Lower lobe of right lung (tissue), 2 donors: ENCODE measurements at places on chromosomes 4 and X. TPM values are rescaled to one million over a fixed set of nuclear protein-coding genes. Genes with fewer than 3 reads are reported as not detected.

Gene PYURF
- 57.6 TPM for total RNA-seq

Gene PITX2
- not detected for total RNA-seq

Gene FATE1
- not detected for total RNA-seq

Gene SHISA3
- total RNA-seq = 3.7 TPM

Gene WDR17
- total RNA-seq = 5.6 TPM

Gene FHDC1
- 21.9 TPM for total RNA-seq

Gene CT45A10
- not detected for total RNA-seq

Gene SSX1
- total RNA-seq = not detected

GRCh38 chr4:158630893-158631292 is 40.8 kb downstream of the C4orf46 start:
- no peaks in the 10 kb centered on the region for H3K36me3 ChIP-seq
- H3K4me1 ChIP-seq = no peaks in the 10 kb centered on the region
- no peak for DNase-seq
- no peak overlapping the region for H3K27ac ChIP-seq
- H3K27me3 ChIP-seq = no peaks in the 10 kb centered on the region

- no peak for DNase-seq
- no peak overlapping the region for H3K4me3 ChIP-seq
- H3K27me3 ChIP-seq = no peaks in the 10 kb centered on the region
- no peaks in the 10 kb centered on the region for H3K36me3 ChIP-seq
- H3K27ac ChIP-seq = no peak overlapping the region
- no peaks in the 10 kb centered on the region for H3K4me1 ChIP-seq
These were observed 112.8 kb upstream of the DKK2 start for GRCh38 chr4:107148904-107149303.

DNA sequence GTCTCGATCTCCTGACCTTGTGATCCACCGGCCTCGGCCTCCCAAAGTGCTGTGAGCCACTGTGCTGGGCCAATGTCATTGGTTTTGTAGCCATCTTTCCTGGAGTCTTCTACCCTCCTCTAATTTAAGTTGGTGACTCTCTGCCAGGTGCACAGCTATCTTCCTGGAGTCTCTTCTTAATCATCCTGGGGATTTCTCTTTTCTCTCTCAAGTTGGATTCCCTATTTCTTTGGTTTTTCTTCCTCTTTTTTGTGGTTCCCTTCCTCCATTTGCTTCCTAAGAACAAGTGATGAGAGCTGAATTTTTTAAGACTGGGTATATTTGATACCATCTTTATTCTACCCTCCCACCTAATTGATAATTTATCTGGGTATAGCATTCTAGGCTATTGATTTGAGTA is 113.8 kb downstream of the SYNPO2 start:
- no peaks in the 10 kb centered on the region for H3K36me3 ChIP-seq
- no peaks in the 10 kb centered on the region for H3K27me3 ChIP-seq
- H3K4me1 ChIP-seq = no peaks in the 10 kb centered on the region
- H3K4me3 ChIP-seq = no peak overlapping the region
- H3K27ac ChIP-seq = no peak overlapping the region

DNA sequence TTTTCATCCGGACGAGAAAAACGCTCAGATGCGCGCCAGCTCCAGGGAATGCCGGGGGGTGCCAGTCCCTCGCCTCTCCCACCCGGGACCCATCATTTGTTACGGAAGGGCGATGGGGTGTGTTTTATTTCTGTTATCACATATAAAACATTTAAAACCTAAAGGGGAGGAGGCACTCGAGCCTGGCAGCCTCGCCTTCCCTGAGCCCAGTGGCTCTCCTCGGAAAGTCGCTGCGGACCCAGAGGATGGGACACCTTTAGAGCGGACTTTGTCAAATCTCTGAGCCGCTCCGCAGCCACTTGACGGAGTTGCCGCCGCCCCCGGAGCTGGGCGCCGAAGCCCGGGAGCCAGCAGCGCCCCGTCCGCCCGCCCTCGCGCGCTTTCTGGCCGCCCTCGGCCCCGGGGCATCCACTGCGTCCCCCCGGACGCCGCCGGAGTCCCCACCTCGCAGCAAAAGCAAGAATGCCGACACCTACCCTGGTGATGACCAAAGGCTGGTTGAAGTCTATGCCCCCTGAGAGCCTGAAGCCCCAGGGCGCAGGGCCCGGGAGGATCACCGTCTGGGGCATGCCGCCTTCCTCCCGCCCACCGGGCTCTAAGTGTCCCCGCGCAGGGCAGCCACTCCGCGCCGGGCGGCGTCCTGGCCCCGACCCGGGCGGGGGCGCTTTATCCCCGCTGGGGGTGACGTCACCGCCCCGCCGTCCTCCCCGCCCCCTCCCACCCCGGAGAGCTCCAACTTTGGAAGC is at the start of gene PDLIM3:
TSS of gene PDLIM3 (minus strand) at position 642 of the 746 bp plus-strand sequence. CDS start at position 569, 73 bp downstream.
- H3K4me1 ChIP-seq = no peaks in the 10 kb centered on the region
- peak; percentile 64 for DNase-seq
- no peaks in the 10 kb centered on the region for H3K36me3 ChIP-seq
- peak within 1 kb of the TSS; percentile 67 for H3K4me3 ChIP-seq

- no peaks in the 10 kb centered on the region for H3K27me3 ChIP-seq
- H3K4me3 ChIP-seq = no peak overlapping the region
- no peaks in the 10 kb centered on the region for H3K36me3 ChIP-seq
- H3K27ac ChIP-seq = no peak overlapping the region
- H3K4me1 ChIP-seq = no peaks in the 10 kb centered on the region
These were observed 77.9 kb upstream of the ANKRD50 start for GRCh38 chr4:124790471-124790870.

GRCh38 chr4:47646372-47646771 is 161.3 kb downstream of the ATP10D start:
- no peaks in the 10 kb centered on the region for H3K27me3 ChIP-seq
- no peak overlapping the region for H3K4me3 ChIP-seq
- no peaks in the 10 kb centered on the region for H3K36me3 ChIP-seq
- no peak for DNase-seq
- H3K4me1 ChIP-seq = no peaks in the 10 kb centered on the region
- H3K27ac ChIP-seq = no peak overlapping the region

GRCh38 chr4:77268108-77268507 is 111.1 kb downstream of the CCNG2 start:
- no peak overlapping the region for H3K27ac ChIP-seq
- DNase-seq = no peak
- H3K4me3 ChIP-seq = no peak overlapping the region

- H3K4me3 ChIP-seq = no peak overlapping the region
- no peak for DNase-seq
- no peak overlapping the region for H3K27ac ChIP-seq
- no peaks in the 10 kb centered on the region for H3K4me1 ChIP-seq
- H3K27me3 ChIP-seq = no peaks in the 10 kb centered on the region
These were observed 98.1 kb downstream of the HNRNPD start for GRCh38 chr4:82275431-82276331.

- H3K4me3 ChIP-seq = no peak overlapping the region
- H3K36me3 ChIP-seq = no peaks in the 10 kb centered on the region
- H3K27ac ChIP-seq = no peak overlapping the region
- no peaks in the 10 kb centered on the region for H3K4me1 ChIP-seq
These were observed 88.4 kb downstream of the FRMPD3 start for GRCh38 chrX:107537815-107538214.

GRCh38 chr4:150009533-150009932 is 68.7 kb upstream of the DCLK2 start:
- no peaks in the 10 kb centered on the region for H3K4me1 ChIP-seq
- no peak overlapping the region for H3K27ac ChIP-seq
- H3K4me3 ChIP-seq = no peak overlapping the region
- no peak for DNase-seq
- no peaks in the 10 kb centered on the region for H3K36me3 ChIP-seq
- no peaks in the 10 kb centered on the region for H3K27me3 ChIP-seq

DNA sequence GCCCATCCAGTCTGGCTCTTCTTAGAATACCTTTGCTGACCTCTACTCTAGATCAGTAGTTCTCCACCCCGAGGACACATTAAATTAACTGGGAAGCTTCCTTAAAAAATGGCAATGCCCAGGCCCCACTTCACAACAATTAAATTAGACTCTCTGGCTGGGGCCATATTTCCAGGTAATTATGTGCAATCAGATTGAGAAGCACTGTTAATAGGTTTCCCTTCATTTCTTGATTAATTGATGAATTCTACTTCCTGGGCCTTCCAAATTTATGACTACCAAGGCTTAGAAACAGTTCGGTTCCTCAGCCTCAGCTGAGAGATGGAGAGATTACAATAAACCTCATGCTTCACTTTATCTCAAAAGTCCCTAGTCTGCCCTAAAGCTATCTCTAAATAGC is 71.7 kb upstream of the LIMCH1 start:
- H3K36me3 ChIP-seq = no peaks in the 10 kb centered on the region
- H3K27ac ChIP-seq = no peak overlapping the region
- DNase-seq = no peak
- H3K27me3 ChIP-seq = no peaks in the 10 kb centered on the region
- H3K4me1 ChIP-seq = peaks cover 11% of the 10 kb centered on the region
- H3K4me3 ChIP-seq = no peak overlapping the region

GRCh38 chrX:125436855-125437254 is 117.2 kb downstream of the TEX13C start:
- H3K27me3 ChIP-seq = no peaks in the 10 kb centered on the region
- H3K27ac ChIP-seq = no peak overlapping the region
- H3K4me1 ChIP-seq = no peaks in the 10 kb centered on the region

- no peak overlapping the region for H3K27ac ChIP-seq
- no peaks in the 10 kb centered on the region for H3K4me1 ChIP-seq
- no peak for DNase-seq
- no peaks in the 10 kb centered on the region for H3K27me3 ChIP-seq
- no peak overlapping the region for H3K4me3 ChIP-seq
These were observed 88.1 kb upstream of the TSPAN5 start for GRCh38 chr4:98746530-98746929.

DNA sequence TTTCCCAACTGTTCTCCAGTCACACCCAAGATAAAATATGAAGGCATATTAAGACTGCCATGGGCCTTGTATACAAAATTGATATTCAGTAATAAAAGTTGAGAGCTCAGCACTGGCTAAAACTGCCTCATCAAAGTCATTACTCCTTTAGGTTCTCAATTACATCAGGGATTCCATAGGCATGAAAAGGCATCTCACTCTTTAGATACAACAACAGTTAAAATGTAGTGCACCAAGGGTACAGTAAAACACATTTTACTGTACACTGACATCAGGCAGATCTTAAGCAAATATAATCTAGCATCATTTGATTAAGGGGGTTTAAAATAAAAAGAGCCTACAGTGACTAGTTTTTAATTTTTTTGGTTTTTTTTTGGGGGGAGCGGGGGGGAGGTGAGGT is 107.7 kb downstream of the PPP3CA start:
- DNase-seq = no peak
- H3K4me3 ChIP-seq = no peak overlapping the region
- no peak overlapping the region for H3K27ac ChIP-seq
- peaks cover 16% of the 10 kb centered on the region for H3K4me1 ChIP-seq
- no peaks in the 10 kb centered on the region for H3K27me3 ChIP-seq

- H3K36me3 ChIP-seq = no peaks in the 10 kb centered on the region
- no peaks in the 10 kb centered on the region for H3K4me1 ChIP-seq
- no peaks in the 10 kb centered on the region for H3K27me3 ChIP-seq
- no peak overlapping the region for H3K27ac ChIP-seq
These were observed 1148.8 kb downstream of the RAPGEF2 start for GRCh38 chr4:160251522-160252170.

- DNase-seq = no peak
- no peaks in the 10 kb centered on the region for H3K27me3 ChIP-seq
- H3K27ac ChIP-seq = no peak overlapping the region
- no peak overlapping the region for H3K4me3 ChIP-seq
These were observed 10.2 kb downstream of the ANK2 start for GRCh38 chr4:113059449-113060182.

DNA sequence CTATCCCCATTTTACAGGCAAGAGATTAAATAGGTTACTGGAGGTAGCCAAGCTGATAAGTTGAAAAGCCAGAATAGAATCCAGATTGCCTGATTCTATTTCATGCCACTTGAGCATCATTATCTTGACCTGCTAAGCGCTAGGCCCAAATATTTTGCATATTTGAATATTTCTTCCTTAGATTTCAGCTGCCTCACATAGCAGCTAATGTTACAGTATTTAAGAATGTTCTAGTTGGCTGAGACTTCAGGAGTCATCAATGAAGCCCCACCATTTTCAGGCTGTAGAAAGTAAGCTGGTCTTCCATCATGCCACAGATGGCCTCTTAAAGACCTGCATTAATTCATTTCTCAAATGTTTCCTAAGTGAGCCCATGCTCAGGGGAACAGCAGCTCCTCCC is 121.4 kb downstream of the SHROOM3 start:
- no peak for DNase-seq
- H3K27me3 ChIP-seq = no peaks in the 10 kb centered on the region
- no peaks in the 10 kb centered on the region for H3K4me1 ChIP-seq
- H3K27ac ChIP-seq = no peak overlapping the region
- H3K4me3 ChIP-seq = no peak overlapping the region

DNA sequence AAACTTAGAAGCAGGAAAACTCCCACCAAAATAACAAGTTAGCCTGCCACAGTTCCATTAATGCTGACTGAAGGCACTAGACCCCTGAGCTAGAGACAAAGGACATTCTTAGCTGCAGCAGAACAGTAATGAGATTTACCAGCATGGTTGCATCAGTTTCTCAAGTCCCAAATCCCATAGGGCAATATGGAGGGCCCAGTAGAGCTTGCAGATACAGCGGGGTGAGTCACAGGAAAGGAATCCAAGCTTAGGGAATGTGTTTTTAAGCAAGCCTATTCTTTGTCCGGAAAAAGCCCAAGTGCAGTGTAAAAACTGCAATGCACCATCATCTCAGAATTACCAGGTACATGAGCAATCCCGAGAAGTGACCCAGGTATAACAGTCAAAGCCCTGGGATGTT is 51.3 kb upstream of the EXOC1L start:
- DNase-seq = no peak
- no peaks in the 10 kb centered on the region for H3K27me3 ChIP-seq
- no peak overlapping the region for H3K27ac ChIP-seq
- no peaks in the 10 kb centered on the region for H3K36me3 ChIP-seq

DNA sequence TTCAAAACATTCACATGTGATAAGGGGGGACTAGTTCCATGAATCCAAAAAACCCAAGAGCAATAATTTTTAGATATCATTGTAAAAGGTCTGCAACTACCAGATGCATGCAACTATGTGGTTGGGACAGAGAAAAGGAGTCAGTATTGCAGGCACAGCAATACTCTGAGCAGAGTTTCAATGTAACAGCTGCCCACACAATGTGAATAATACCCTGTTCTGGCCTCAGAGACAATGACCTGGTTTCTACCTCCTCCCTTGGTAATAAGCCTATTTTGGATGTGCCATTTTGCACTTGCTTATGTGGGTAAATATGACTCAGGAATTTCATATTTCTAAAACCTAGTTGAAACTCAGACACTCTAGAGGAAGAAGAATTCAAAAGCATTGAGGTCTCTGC is 194.8 kb upstream of the RASGEF1B start:
- H3K27me3 ChIP-seq = no peaks in the 10 kb centered on the region
- no peak for DNase-seq
- H3K27ac ChIP-seq = no peak overlapping the region
- peaks cover 16% of the 10 kb centered on the region for H3K4me1 ChIP-seq

DNA sequence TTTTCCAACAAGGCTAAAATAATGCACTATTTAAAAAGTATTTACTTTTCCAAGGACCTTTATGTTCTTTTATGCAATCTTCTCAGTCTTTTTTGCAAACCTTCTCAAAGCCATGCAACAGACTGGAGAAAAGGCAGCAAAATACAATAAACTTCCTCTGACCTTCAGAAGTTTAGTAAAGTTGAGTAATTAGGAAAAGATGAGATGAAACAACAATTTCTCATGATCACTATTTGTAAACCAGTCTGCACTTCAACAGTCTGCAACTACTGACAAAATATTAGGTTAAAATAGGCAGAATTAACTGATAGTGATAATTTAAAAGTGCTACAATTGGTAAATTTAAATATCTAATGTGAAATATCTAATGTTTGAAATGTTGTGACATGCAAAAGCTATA is 884.9 kb upstream of the PCDH10 start:
- no peaks in the 10 kb centered on the region for H3K27me3 ChIP-seq
- H3K36me3 ChIP-seq = no peaks in the 10 kb centered on the region
- H3K27ac ChIP-seq = no peak overlapping the region

- no peaks in the 10 kb centered on the region for H3K36me3 ChIP-seq
- H3K27me3 ChIP-seq = peaks cover 8% of the 10 kb centered on the region
- no peaks in the 10 kb centered on the region for H3K4me1 ChIP-seq
- no peak overlapping the region for H3K4me3 ChIP-seq
These were observed 240.8 kb downstream of the DKK2 start for GRCh38 chr4:106795326-106795725.
